Activated CD4-positive, alpha-beta T cell treated with anti-CD3 and anti-CD28 coated beads for 36 hours (primary cell): ENCODE measurements at places on chromosomes 1 and 21. TPM values are rescaled to one million over a fixed set of nuclear protein-coding genes. Genes with fewer than 3 reads are reported as not detected.

The NUCKS1 gene
- total RNA-seq: 260 TPM

The NR1I3 gene
- total RNA-seq: not detected

The PHTF1 gene
- 11.3 TPM for total RNA-seq

The ASAP3 gene
- 0.57 TPM for total RNA-seq

The DCST1 gene
- total RNA-seq: not detected

The NMNAT2 gene
- not detected for total RNA-seq

The PIK3R3 gene
- 0.46 TPM for total RNA-seq

The DIRAS3 gene
- total RNA-seq: not detected

The CHIT1 gene
- total RNA-seq: 0.80 TPM

- peak overlapping the region; percentile 75 for H3K27ac ChIP-seq
- H3K36me3 ChIP-seq: no peaks in the 10 kb centered on the region
- H3K4me1 ChIP-seq: peaks cover 60% of the 10 kb centered on the region
- DNase-seq: no peak
These were observed 34.8 kb upstream of the DUSP10 start for GRCh38 chr1:221776495-221777301.

DNA sequence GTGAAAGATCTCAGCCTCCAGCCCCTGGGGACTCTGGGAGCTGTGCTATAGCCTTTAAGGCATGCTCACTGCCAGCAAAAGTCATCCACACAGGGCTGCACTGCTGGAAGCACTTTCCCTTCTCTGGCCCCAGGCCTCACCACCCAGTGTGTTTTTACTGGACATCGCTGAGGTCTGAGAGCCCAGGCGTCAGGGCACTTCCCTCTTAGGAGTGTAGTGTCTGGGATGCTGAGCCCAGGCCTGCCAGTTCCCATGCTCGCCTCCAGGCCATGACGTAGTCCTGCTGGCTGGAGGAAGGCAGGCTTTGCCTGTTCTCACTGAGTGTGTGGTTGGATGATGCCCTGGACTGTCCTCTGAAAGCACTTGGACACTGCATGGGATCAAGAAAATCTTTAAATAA is 101.2 kb downstream of the GDAP2 start:
- no peak overlapping the region for H3K27ac ChIP-seq
- no peak overlapping the region for H3K4me3 ChIP-seq
- H3K4me1 ChIP-seq: no peaks in the 10 kb centered on the region
- DNase-seq: no peak

- H3K4me1 ChIP-seq: peaks cover 44% of the 10 kb centered on the region
- H3K27ac ChIP-seq: peak overlapping the region; percentile 87
- no peaks in the 10 kb centered on the region for H3K27me3 ChIP-seq
- H3K36me3 ChIP-seq: peaks cover 19% of the 10 kb centered on the region
- no peak for DNase-seq
These were observed 1.4 kb downstream of the KIAA0319L start for GRCh38 chr1:35555601-35556477.

GRCh38 chr1:6601049-6601922 is 1.4 kb downstream of the KLHL21 start:
- H3K4me1 ChIP-seq: peaks cover 40% of the 10 kb centered on the region
- DNase-seq: peak; percentile 94
- H3K36me3 ChIP-seq: peaks cover 26% of the 10 kb centered on the region
- H3K4me3 ChIP-seq: peak overlapping the region; percentile 97
- H3K27me3 ChIP-seq: no peaks in the 10 kb centered on the region

DNA sequence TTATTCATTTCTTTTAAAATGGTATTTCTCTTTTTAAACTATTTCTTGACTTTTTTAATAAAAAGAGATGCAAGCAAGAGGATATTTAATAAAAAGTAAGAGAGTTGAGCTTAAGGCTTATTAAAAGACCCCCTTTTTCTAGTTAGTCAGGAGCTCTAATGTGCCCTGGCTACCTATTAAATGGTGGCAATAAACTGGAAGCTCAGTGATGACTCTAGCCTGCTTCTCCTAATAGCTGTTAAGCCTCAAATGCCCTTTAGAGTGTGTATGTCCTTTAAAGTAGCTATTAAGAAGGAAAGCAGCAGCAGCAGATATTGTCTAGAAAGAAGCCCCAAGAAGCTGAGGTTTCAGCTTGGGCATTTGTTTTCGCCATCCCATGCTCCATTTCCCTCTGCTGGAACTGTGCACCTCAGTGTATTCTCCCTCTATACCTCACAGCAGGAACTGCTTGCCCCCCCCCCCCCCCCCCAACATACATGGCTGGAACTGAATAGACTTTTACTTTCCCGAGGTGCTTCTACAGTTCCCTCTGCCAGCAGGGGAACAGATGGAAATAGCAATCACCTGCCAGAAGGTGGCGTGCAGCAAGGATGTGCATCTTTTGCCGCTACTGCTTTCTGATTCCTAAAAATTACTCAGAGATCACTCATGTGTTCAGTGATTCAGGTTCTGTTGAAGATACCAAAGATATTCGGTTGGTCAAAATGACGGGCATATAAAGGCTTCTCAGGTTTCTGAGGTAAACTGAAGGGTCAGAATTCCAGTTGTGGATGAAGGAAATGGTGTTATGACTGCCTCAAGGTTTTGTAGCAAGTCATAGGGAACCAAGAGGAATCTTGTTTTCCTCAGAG is 2.5 kb downstream of the RGS4 start:
- H3K4me1 ChIP-seq: peaks cover 2% of the 10 kb centered on the region
- peaks cover 42% of the 10 kb centered on the region for H3K27me3 ChIP-seq
- no peak overlapping the region for H3K4me3 ChIP-seq
- DNase-seq: peak; percentile 67
- no peaks in the 10 kb centered on the region for H3K36me3 ChIP-seq

GRCh38 chr1:215895276-215895675 is 328.2 kb downstream of the KCTD3 start:
- no peak overlapping the region for H3K4me3 ChIP-seq
- no peak overlapping the region for H3K27ac ChIP-seq
- no peak for DNase-seq
- no peaks in the 10 kb centered on the region for H3K4me1 ChIP-seq
- H3K27me3 ChIP-seq: no peaks in the 10 kb centered on the region

DNA sequence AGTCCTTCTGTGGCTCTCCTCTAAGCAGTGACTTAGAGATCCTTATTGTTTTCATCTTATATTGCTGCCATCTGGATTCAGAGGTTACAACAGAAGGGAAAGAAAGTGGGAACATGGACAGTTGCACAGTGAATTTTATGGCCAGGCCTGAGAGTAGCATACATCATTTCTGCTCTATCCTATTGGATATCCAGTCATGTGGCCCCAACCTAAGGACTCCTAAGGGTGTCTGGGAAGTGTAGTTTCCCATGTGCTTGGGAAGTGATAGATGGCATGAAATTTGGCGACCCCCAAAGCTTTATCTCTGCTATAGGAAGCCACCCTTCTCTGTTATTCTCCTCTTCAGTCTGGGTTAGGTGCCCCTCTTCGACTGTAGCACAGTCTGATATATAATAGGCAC is 51.9 kb downstream of the CDC7 start:
- DNase-seq: no peak
- no peak overlapping the region for H3K4me3 ChIP-seq
- H3K36me3 ChIP-seq: no peaks in the 10 kb centered on the region
- H3K4me1 ChIP-seq: peaks cover 90% of the 10 kb centered on the region
- peak overlapping the region; percentile 29 for H3K27ac ChIP-seq

DNA sequence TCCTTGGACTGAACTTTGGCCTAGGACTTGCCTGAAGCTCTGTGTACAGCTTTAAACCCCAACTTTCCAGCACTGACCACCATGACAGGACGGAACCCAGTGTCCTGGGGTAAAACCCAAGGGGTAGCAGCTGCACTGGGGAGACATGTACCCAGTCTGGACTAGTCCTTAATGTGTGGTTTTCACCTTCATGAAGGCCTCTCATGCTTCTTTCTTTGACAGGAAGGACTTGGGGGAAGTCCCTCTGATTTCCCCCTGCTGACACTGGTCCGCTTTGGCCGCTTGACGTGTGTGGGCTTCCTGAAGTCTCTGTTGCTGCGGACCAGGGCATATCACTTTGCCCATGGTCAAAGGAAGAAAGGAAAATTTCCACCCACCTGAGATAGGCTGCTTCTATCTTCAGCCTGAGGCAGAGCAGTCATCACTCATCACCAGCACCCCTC is 66.3 kb upstream of the PRDX6 start:
- no peak for DNase-seq
- peaks cover 1% of the 10 kb centered on the region for H3K36me3 ChIP-seq
- H3K4me3 ChIP-seq: no peak overlapping the region
- no peaks in the 10 kb centered on the region for H3K27me3 ChIP-seq
- H3K4me1 ChIP-seq: peaks cover 36% of the 10 kb centered on the region
- peak overlapping the region; percentile 24 for H3K27ac ChIP-seq

- H3K27me3 ChIP-seq: peaks cover 4% of the 10 kb centered on the region
- DNase-seq: no peak
- H3K4me1 ChIP-seq: peaks cover 5% of the 10 kb centered on the region
- H3K36me3 ChIP-seq: no peaks in the 10 kb centered on the region
- no peak overlapping the region for H3K27ac ChIP-seq
These were observed 79.7 kb upstream of the GADD45A start for GRCh38 chr1:67605209-67605780.

- H3K4me1 ChIP-seq: no peaks in the 10 kb centered on the region
- no peak overlapping the region for H3K27ac ChIP-seq
- H3K27me3 ChIP-seq: no peaks in the 10 kb centered on the region
- H3K4me3 ChIP-seq: no peak overlapping the region
- no peaks in the 10 kb centered on the region for H3K36me3 ChIP-seq
These were observed 552.9 kb downstream of the LTN1 start for GRCh38 chr21:28439788-28440187.

DNA sequence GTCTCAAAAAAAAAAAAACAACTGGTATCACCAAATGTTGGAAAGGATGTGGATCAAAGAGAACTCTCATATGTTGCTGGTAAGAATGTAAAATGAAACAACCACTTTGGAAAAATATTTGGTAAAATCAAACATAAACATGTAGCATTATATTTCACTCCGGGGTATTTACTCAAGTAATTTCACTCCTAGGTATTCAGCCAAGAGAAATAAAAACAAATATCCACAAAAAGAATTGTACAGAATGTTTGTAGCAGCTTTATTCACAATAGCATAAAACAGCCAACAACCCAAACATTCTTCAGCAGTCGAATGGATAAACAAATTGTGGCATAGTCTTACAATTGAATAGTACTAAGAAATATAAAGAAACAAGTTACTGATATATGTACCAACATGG is 32.4 kb upstream of the ZSWIM5 start:
- no peak overlapping the region for H3K4me3 ChIP-seq
- no peaks in the 10 kb centered on the region for H3K27me3 ChIP-seq
- H3K4me1 ChIP-seq: no peaks in the 10 kb centered on the region
- no peak for DNase-seq
- H3K27ac ChIP-seq: no peak overlapping the region

- no peaks in the 10 kb centered on the region for H3K36me3 ChIP-seq
- peaks cover 15% of the 10 kb centered on the region for H3K27me3 ChIP-seq
- no peaks in the 10 kb centered on the region for H3K4me1 ChIP-seq
- no peak for DNase-seq
These were observed 13.9 kb upstream of the PRELP start for GRCh38 chr1:203461717-203462116.

DNA sequence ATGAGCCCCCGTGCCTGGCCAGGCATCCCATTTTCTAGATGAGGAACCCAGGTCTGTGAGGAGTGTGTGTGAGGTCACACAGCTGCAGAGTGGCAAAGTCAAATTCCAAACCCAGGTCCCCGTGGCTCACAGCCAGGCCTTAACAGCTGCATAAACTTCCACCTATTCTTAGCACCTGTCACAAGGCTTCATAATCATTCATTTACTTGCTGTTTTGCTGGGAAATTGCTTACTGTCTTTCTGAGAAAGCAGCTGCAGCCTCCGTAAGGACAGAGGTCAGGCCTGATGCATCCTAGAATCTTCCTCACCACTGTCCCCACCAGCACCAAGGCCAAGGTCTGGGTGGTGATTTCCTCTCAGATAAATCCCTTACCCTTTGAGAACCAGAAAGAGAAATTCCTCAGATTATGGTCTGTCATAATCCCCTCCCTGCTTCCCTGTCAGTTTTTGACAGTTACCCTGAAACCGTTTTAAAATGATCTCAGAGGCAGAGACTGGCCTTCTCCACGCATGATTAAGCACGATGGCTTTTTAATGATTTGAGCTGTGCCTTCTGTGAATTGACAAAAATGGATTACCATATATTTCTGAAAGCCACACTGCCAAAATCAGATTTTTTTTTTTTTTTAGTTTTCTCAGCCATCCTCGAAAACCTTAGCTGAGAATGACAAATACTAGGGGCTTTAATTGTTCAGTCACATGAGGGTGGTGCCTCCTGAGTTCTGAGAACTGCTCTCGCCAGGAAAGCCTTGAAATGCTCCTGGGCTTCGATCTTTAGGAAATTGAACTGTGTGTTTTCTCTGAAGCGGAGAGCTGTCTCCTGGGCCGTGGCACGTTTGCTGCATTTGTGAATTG is 70.0 kb upstream of the SELENON start:
- no peaks in the 10 kb centered on the region for H3K27me3 ChIP-seq
- H3K4me1 ChIP-seq: peaks cover 64% of the 10 kb centered on the region
- no peak for DNase-seq
- H3K4me3 ChIP-seq: no peak overlapping the region
- peaks cover 2% of the 10 kb centered on the region for H3K36me3 ChIP-seq

DNA sequence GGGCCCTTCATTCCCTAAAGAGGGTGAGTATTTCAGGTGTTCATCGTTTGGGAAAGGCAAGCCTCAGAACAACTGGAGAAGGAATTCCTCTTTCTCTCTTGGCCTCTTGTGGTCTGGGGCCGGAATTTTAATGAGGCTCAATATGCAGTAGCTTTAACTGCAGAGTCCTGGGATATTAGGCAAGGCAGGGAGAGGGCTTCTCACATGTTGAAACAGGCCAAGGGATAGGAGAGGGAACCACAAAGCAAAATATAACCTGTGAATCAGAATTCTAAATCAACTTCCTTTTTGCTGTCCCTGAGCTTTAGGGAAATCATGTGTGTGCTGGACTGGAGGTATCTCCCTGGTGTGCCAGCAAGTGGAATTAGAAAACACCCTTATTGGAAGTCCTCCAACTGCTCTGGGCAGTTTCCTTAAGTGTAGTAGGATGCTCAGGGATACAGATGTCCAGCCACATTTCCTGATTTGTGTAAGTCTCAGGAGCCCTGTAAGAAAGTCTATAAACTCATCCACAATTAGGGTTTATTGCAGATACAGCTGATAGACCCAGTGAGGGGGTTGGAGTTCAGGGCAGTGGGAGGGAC is 215.8 kb upstream of the ZRANB2 start:
- H3K4me3 ChIP-seq: no peak overlapping the region
- no peaks in the 10 kb centered on the region for H3K36me3 ChIP-seq
- no peak overlapping the region for H3K27ac ChIP-seq
- no peaks in the 10 kb centered on the region for H3K27me3 ChIP-seq

GRCh38 chr1:70542030-70542429 is 131.0 kb downstream of the CTH start:
- H3K27me3 ChIP-seq: peaks cover 9% of the 10 kb centered on the region
- H3K4me1 ChIP-seq: no peaks in the 10 kb centered on the region
- H3K27ac ChIP-seq: no peak overlapping the region
- DNase-seq: no peak

GRCh38 chr21:36608041-36608896 is 90.6 kb upstream of the SIM2 start:
- no peaks in the 10 kb centered on the region for H3K36me3 ChIP-seq
- H3K4me3 ChIP-seq: no peak overlapping the region
- peaks cover 5% of the 10 kb centered on the region for H3K27me3 ChIP-seq
- no peak overlapping the region for H3K27ac ChIP-seq
